ENCODE measurements at places on chromosomes 13 and 19.

DNA sequence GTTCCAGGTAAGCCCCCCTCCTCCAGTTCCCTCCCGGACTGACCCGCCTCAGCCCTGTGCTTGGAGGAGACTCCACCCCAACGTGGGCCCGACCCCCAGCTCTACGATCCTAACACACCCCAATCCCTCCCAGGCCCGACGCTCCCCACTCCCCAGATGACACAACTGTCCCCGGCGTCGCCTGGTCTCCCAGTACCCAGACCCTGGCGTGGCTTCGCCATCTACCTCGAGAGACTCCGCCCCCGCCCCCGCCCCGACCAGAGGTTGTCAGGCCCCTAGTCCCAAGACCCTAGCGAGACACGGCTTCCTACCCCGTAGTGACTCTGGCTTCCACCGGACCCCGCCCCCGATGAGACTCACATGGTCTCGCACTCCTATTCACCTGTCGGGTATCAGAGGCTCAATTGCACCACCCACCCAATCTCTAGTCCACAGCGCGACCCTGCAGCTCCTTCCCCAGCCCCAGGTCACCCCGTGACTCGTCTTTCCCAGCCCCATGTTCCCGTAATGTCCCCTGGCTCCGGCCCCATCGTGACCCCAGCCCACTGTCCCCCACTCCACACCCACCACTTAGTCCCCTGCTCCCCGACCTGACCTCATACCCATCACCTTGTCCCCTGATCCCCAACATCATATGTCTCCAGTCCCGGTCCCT is 2.9 kb downstream of the CD37 start:
- peak; percentile 79 for DNase-seq

DNA sequence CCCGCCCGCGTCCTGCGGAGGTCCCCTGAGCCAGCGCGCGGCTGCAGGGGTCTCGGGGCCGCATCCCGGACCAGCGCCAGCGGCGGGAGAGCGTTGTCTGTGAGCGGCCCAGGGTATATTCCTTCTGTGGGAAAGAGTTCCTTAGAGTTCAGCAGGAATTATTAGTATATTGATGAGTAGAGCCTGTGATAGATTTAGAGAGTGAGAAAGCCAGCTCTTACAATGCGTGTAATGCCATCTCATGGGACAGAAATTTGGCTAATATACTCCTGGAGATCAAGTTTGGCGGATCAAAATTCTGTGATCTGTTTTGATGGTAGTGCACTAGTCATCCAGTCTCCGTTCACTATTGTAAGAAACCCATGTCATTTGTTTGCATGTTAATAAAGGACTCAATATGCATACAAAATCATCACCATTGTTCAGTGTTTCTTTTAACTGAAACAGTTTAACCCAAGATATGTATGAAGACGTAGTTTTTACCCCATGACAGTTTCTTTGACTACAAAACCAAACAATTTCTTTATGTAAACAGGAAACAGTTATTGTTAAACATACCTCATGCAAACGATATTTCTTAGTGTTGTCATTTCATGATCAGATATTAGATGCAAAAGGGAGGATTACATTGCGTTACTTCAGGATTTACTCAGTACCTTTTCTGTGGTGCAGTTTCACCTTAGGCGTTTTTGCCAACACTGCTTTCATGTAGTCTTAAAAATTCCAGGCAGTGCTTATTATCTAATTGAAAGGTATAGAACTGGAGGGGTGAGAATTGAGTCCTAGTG is 9.9 kb downstream of the TNFRSF19 start:
- no peak for DNase-seq

- DNase-seq, result no peak
Measured at GRCh38 chr13:43061496-43062280, 38.3 kb downstream of the DNAJC15 start.

GRCh38 chr13:23811366-23812062 is 77.7 kb downstream of the MIPEP start:
- no peak for DNase-seq

GRCh38 chr13:38417241-38417640 is 67.6 kb downstream of the UFM1 start:
- DNase-seq, result no peak

DNA sequence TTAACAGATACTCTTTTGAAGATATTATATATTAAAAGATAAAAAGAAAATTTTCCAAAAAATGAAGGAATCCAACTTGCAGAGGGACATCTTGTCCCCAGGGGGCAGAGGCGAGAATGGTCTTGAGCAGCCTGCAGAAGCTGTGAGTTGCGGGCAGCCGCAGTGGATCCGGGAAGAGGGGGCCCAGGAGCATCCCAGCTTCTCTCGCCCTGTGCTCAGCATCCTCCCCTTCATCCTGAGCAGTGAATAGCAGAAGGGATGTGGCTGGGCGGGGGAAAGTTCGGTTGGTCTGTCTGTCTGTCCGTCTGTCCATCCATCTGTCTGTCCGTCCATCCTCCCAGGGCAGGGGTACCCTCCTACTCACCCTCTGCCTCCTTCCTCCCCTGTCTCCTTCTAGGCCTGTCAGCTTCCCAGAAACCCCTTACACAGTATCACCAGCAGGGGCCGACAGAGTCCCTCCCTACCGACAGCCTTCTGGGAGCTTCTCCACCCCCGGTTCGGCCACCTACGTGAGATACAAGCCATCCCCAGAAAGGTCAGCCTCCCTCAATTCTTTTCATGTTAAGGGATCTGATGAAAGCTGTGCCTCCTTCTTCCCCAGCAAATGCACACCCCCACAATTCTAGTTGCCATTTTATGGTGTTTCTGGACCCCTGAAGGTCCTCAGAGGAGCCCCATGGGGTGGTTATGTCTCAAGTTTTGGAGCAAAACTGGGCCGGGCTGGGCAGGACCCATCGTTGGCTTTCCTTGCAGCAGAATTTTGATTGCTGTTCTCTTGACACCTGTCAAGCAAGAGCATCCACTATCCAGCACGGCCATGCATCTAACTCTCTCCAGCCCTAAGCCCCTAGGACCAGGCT is 81.6 kb downstream of the DPF1 start:
- no peak for DNase-seq

DNA sequence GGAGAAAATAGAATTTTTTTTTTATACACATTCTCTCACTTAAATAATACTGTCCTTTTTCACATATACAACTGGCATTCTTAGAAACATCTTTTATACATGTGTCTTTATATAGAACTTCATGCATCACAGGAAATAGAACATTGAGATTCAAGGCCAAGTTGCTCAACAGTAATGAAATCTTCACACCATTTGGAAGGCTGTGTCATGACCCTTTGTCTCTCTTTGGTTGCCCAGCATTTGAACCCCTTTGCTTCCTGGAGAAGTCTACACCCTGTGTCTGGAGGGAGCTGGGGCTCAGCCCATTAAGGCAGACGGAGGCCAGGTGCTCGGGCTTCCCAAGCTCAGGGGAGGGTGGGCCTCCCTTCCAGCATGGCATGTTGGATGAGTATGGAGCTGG is 41.1 kb downstream of the B3GLCT start:
- no peak for DNase-seq

- no peak for DNase-seq
Measured at GRCh38 chr13:113860665-113861432, 3.0 kb downstream of the GAS6 start.

- no peak for DNase-seq
Measured at GRCh38 chr13:102277286-102277685, 124.6 kb downstream of the FGF14 start.

DNA sequence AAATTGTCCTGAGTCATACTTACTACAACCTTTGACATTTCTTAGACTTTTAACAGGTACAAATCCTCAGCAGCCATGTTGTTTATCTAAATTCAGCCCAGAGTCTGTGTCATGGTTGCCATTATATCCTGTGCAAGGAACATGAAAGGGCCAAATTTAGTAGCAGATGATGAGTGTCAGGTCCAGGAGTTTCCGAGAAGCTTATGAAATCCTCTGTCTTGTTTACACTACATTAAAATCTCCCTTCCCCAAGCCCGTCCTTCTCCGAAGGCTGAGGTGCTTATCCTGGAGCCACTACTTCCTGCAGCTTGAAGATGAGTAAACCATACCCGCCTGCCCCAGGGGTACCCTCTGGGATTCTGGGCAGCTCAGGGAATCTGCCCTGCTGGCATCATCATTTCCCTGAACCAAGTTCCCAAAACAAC is 102.6 kb upstream of the SERP2 start:
- DNase-seq, result no peak

GRCh38 chr13:65656740-65657329 is 1573.3 kb downstream of the PCDH9 start:
- DNase-seq, result no peak

DNA sequence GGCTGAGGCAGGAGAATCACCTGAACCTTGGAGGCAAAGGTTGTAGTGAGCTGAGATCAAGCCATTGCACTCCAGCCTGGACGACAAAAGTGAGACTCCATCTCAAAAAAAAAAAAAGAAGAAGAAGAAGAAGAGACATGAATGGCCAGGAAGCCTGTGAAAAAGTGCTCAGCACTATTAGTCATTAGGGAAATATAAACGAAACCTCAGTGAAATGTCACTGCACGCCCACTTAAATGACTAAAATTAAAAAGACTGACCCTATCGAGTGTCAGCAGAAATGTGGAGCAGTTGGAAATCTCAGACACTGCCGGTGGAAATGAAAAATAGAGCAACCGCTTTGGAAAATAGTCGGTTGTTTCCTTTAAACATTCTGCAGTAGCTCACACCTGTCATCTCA is 5.5 kb upstream of the TYROBP start:
- no peak for DNase-seq

GRCh38 chr13:107284173-107284572 is 716.2 kb upstream of the ARGLU1 start:
- no peak for DNase-seq

DNA sequence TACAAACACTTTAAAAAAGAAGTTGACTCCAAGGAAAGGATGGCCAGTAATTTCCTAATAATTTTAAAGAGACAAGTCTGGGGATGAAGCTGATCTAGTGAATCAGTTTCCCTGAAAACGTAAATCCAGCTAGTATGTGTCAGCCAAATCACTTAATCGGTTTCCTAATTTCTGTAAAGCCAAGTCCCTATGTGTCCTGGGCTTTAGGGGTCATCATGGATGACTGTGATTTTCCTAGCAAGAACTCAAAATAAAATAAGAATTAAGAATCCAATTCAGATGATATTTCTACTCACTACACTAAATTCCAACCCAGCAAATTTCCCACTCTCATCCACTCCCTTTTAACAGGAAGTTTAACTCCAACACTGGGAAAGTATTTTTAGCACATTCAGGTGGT is 35.9 kb downstream of the ELF1 start:
- no peak for DNase-seq

- DNase-seq, result no peak
Measured at GRCh38 chr13:114144606-114145244, 12.3 kb upstream of the RASA3 start.
